HTR-8/SVneo (cell line): ENCODE measurements at places on chromosomes 1 and 21.

- no peak for DNase-seq
These were observed 55.0 kb upstream of the RIPK4 start for GRCh38 chr21:41821756-41822431.

- no peak for DNase-seq
These were observed 322.1 kb upstream of the TMPRSS15 start for GRCh38 chr21:18725653-18726052.

- DNase-seq: no peak
These were observed 21.8 kb downstream of the COL6A2 start for GRCh38 chr21:46119637-46120271.

- DNase-seq: no peak
These were observed 23.4 kb downstream of the VAV3 start for GRCh38 chr1:107941531-107941930.

DNA sequence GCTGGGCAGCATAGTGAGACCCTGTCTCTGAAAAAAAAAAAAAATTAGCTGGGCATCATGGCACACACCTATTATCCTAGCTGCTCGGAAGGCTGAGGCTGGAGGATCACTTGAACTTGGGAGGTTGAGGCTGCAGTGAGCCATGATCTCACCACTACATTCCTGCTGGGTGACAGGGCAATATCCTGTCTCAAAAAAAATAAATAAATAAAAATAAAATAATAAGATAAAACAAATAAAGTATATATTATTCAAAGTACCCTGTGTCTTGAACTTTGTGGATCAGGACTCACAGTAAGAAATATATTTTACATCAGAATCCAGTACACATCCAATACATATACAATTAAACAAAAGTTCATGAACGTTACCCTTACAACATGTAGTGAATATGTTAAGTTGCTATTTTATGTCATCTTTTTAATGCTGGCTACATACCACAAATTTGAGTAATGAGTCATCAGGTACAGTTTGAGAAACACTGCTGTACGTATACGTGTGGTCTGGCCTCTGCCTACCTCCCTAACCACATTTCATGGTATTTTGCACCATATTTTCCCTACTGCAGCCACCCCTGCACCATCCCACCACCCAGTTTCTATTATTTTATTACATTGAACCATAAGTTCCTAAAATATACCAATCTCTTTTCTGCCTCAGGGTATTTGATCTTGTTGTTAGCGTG lies 4.4 kb downstream of the NME7 start:
- peak; percentile 41 for DNase-seq

- DNase-seq: peak; percentile 15
These were observed 33.0 kb downstream of the URB1 start for GRCh38 chr21:32359719-32360260.
